ENCODE measurements at places on chromosomes 16 and 17. TPM values are rescaled to one million over a fixed set of nuclear protein-coding genes. Genes with fewer than 3 reads are reported as not detected.

CRHR1 gene
- 1.6 TPM for polyA plus RNA-seq

EVI2A gene
- 1.5 TPM for polyA plus RNA-seq

TSPAN10 gene
- 2.8 TPM for polyA plus RNA-seq

DNA sequence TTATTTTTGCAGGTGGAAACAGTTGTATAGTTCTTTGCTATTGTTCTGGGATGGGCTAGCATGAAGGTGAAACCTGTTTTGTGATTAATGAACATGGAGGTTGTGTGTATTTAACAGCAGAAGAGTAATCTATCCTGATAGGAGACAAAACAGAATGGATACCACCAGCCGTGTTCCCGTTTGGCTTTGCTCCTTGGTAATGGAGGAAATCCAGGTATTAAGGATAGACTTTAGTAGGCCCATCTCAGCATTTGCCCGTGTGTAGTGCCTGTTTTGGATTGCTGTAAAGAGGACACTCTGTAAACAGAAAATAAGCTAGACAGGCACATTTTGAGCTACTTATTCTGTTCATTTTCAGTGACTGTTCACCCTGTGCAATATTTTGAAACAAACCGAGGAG is 215.1 kb downstream of the RBFOX1 start:
- DNase-seq = no peak

GRCh38 chr17:2749784-2750181 is 331 bp upstream of the CCDC92B start:
- peak; percentile 58 for DNase-seq

GRCh38 chr17:63694950-63695773 is 4.8 kb downstream of the LIMD2 start:
- DNase-seq = no peak
